ENCODE measurements at places on chromosomes 12 and 14. TPM values are rescaled to one million over a fixed set of nuclear protein-coding genes. Genes with fewer than 3 reads are reported as not detected.

The AQP6 gene
- 0.09 TPM for polyA plus RNA-seq

The CALM1 gene
- 209 TPM for polyA plus RNA-seq

The PARPBP gene
- polyA plus RNA-seq: 4.7 TPM

The OTX2 gene
- not detected for polyA plus RNA-seq

The FAM90A1 gene
- polyA plus RNA-seq: 1.0 TPM

- no peak for DNase-seq
Measured at GRCh38 chr14:64195199-64195598, 99.0 kb downstream of the ESR2 start.

DNA sequence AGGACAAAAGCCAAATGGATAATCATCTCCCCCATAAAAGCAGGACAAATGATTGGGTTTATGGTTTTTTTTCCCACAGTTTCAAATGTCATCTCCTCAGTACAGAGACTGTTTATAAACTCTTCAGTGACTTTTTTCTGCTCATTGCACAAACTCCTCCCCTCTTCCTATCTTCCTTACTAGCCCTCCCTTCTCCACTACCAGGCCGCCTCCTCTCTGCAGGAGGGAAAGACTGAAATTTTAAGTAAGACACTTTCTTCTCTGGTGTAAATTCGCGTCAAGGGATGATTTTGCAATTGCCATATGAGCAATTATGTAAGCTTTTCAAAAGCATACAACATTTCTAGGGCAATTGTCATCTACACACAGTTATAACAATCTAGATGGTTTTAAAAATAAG lies 37.0 kb downstream of the BTG1 start:
- no peak for DNase-seq

- DNase-seq: no peak
Measured at GRCh38 chr12:61044766-61045165, 1215.4 kb upstream of the USP15 start.

DNA sequence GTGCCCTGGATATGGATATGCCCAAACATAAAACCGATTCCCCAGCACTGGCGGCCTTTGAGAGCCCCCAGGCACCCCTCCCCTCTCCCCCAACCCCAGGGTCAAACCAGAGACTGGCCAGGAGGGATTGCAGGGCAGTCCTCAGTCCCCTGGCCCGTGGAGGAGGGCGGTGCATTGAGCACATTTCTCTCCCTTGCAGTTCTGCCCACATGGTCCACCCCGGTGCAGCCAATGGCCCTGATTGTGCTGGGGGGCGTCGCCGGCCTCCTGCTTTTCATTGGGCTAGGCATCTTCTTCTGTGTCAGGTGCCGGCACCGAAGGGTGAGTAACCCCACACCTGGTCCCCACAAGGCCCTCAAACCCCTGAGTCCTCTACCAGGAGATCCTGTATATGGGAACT lies 3.4 kb upstream of the GPR162 start:
- no peak for DNase-seq

GRCh38 chr14:86296173-86296572 lies 766.2 kb downstream of the FLRT2 start:
- no peak for DNase-seq

DNA sequence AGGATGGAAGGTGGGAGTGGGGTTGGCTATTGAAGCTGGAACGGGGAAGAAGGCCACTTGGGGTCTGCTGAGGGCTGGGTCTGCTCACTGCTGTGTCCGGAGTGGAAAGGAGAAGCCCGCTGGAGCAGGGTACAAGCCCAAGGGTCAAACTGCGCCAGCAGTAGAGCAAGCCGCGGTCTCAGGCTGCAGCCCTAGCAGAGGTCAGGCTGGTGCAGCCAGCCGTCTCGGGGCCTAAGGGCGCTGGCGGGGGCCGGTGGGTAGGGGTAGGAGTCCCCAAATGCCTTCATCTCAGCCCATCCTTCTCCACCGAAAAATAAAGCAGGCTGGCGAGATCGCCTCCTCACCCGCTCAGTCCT lies 718 bp upstream of the JDP2 start:
- DNase-seq: no peak

Data from hindlimb muscle (tissue), 1 donor.